Stimulated activated CD8-positive, alpha-beta memory T cell treated with anti-CD3 and anti-CD28 coated beads, Interleukin-7, amount 100 ng/mL, for 24 hours (primary cell): ENCODE measurements at places on chromosomes 4 and X.

DNA sequence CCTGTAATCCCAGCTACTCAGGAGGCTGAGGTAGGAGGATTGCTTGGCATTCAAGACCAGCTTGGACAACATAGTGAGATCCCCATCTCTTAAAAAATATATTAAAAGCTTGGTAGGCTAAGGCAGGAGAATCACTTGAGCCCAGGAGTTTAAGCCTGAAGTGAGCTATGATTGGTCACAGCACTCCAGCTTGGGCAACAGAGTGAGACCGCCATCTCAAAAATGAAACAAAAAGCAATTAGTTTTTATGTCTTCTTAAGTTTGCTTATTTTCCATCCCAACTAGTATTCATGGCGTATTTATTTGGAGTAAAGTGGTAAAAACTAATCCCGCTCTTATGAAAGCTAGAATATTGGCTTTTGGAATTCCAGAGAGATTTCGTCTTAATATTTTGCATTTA lies 25.4 kb upstream of the PDE5A start:
- DNase-seq = no peak

DNA sequence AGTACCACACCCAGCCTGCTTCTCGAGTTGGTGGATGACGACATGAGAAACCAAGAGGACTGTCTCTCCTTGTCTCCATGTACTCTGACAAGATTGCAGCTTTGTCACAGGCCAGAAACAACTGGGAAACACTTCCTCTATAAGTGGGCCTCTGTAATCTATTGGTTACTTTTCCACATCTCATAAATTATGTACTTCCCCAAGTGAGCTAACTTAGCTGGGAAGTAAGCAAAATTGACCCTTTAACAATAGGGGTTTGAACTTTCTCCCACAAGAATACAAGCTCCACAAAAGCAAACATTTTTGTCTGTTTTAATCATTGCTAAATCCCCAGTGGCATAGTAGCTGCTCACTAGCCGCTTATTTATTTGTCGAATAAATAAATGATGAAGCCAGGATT lies 14.1 kb upstream of the USO1 start:
- DNase-seq = no peak

GRCh38 chrX:7071390-7071789 lies 76.1 kb upstream of the STS start:
- DNase-seq = no peak

- no peak for DNase-seq
Measured at GRCh38 chrX:11952176-11952720, 186.0 kb upstream of the FRMPD4 start.

DNA sequence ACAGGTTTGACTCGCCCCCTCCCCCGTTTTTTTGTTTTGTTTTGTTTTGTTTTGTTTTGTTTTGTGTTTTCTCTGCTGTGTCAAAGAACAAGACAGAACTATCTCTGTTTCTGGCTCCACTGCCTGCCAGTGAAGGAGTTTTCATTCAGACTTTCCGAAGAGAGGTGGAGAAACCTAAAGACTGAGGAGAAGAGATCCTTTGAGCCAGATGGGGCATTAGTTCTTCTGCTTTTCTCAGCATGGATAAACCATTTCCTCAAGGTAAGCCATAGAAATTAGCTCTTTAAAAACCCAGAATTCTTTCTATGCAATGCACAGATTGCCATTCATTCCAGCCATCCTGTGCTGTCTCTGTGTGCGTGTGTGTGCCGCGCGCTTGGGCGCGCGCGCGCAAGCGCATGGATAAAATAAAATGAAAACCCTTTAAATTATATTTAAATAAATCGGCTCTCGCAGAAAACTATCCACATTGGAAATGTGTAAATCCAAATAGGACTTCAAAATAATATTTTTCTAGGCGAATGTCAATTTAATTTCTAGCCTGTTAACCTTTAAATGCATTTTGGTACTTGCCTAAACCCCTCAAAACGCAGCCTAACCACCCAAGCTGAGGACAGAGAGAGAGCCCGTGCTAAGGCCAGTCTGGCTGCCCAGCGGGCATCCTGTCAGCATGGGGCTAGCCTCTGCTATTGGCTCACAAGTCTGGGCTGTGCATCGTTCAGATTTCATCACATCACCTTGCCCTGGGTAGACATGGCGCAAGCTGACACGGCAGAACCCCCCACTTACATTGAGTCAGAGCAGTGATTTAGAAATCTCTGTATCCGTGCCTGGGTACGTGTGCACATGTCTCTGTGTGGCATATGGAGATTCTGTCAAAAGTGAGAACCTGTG lies 113.0 kb upstream of the VAMP7 start:
- DNase-seq = no peak

GRCh38 chr4:27398631-27399310 lies 538.1 kb downstream of the STIM2 start:
- no peak for DNase-seq

GRCh38 chr4:173520921-173521466 lies 9.0 kb downstream of the HAND2 start:
- DNase-seq = no peak

- DNase-seq = no peak
Measured at GRCh38 chrX:118523920-118524319, 28.3 kb downstream of the DOCK11 start.

GRCh38 chrX:119469313-119469635 lies 1.0 kb downstream of the SLC25A5 start:
- no peak for DNase-seq

- DNase-seq = no peak
Measured at GRCh38 chr4:145815626-145816025, 123.0 kb downstream of the ZNF827 start.

DNA sequence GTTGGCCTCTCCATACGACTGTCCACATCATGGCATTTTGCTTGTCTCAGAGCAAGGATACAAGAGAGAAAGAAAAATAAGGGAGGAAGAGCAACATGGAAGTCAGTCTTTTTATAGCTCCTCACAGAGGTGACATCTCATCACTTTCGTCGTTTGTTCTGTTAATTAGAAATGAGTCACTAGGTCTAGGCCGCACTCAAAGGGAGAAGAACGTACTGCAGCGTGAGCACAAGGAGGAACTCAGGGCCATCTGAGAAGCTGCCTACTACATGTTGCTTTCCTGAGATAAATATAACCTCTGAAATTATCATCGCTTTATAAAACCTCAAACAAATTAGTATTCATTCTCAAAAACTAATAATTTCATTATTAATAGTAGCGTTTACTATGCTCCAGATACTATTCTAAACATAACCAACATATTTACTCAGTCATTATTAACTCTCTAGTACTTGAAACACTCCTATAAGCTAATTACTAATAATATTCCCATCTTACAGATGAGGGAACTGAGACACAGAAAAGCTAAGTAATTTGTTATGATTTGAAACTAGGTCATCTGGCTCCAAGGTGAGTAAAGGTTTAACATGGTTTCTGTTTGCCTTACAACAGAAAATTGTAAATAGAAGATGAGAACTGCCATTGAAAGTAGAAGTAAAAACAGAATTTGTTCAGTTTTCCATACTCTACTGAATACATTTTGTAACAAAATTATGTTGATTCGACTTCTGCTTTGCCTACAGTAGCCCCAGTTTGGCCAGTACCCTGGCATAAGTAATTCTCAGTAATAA lies 213.2 kb upstream of the UGT8 start:
- no peak for DNase-seq

DNA sequence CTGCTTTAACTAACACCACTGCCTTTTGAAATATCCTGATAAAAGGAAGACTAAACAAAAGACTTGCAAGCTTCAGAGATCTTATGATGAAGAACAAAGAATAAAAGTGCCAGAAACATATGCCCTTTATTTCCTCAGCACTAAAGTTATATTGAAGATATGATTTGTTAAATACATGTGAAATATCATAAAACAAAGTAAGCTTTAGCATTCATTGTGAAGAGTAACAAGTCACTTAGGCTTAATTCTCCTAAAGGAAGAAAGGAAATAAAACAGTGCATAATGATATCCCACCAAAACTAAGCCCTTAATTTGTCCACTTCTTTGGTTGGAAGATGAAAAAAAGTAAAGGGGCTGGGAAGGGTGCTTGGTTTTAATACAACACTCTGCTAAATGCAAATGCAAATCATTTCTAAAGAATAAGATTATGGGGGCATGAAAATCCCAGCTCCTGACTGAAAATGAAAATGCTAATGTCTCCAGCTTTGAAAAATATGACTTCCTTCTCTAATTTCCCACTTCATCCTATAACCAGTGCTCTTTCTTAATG lies 227.2 kb downstream of the FAT4 start:
- DNase-seq = no peak

GRCh38 chr4:52989865-52990264 lies 127.7 kb downstream of the RASL11B start:
- no peak for DNase-seq

- DNase-seq = no peak
Measured at GRCh38 chr4:14742054-14742453, 260.2 kb upstream of the CPEB2 start.

GRCh38 chr4:16261313-16261878 lies 35.1 kb upstream of the TAPT1 start:
- DNase-seq = no peak
